ENCODE measurements at places on chromosomes 11 and 22. TPM values are rescaled to one million over a fixed set of nuclear protein-coding genes. Genes with fewer than 3 reads are reported as not detected.

DNA sequence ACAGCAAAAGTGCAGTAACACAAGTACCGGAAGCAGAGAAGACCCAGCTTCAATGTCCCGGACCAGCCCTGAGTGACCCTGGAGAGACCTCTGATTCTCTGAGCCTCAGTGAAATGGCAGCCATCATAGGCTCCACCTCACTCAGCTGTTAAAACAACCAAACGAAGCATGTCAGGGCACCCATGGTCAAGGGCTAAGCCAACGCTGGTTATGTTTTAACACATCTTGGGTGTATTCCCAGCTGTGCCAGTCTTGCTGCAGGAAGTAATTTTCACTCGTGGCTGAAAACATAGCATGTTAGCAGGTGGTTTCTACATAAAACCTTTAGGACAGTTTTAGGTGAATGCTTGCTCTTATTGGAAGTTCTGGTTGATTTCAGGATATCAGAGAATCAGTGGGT is 30.9 kb downstream of the LMO2 start:
- DNase-seq: no peak

Gene NXPE4
- not detected for total RNA-seq

- DNase-seq: no peak
Observed at GRCh38 chr22:35148381-35148780, 82.4 kb downstream of the ISX start.

Gene TREH
- total RNA-seq: not detected

Gene NAALAD2
- total RNA-seq: 1.8 TPM

Gene LARGE1
- total RNA-seq: 147 TPM

GRCh38 chr22:46941968-46942798 is 179.7 kb downstream of the TBC1D22A start:
- peak; percentile 59 for DNase-seq

GRCh38 chr22:44621401-44622146 is 80.4 kb upstream of the PRR5 start:
- no peak for DNase-seq

- no peak for DNase-seq
Observed at GRCh38 chr11:91497847-91498246, 726.8 kb upstream of the FAT3 start.

Gene PHETA2
- 2.7 TPM for total RNA-seq

GRCh38 chr11:128155590-128155989 is 431.8 kb downstream of the ETS1 start:
- DNase-seq: no peak

GRCh38 chr11:67278939-67279588 is 10.0 kb upstream of the ANKRD13D start:
- no peak for DNase-seq

DNA sequence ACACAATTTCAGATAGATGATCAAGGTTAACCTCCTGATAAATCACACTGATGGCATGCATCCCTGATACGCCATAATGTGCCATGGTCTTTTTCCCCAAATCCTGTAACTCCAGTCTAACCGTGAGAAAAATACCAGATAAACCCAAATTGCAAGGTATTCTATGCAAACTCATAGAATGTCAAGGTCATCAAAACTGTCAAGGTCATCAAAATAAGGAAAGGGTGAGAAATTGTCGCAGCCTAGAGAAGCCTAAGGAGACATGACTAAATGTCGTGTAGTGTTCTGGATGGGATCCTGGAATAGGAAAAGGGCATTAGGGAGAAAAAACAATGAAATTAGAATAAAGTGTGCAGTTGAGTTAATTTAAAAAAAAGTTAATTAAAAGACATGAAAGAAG is 4.7 kb downstream of the TTC12 start:
- DNase-seq: no peak

DNA sequence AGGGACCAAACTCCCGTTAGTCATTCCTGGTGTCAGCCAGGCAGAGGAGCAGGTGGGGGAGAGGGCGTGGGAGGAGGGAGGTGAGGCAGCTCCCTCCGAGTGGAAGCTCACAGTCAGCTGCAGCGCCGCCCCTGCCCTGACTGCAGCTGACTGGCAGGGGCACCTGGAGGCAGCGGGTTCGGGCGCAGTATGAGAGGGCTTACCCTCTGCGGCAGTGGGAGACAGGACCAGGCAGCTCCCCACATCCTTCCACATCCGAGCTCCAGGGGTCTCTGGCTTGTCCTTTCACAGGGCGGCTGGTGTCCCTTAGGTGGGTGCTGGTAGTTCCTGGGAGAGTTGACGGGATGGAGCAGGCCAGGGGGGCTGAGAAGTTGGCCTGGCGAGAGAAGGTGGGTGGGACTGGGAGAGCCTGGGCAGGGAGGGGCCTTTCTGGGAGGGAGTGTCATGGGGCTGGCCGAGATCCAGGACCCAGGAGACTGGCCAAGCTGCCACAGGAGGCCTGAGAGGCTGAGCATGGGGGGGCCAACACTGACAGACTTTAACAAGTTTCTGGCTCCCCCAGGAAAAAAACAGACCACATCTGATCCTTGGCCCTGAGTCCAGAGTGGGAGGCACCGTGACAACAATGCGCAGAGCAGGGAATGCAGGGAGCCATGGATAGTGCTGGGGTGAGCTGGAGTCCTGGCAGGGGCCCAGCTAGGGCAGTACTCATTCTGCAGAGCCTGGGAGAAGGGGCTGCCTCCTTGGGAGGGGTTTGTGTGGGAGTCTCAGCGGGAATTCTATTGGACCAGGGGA is 4.9 kb downstream of the ADORA2A start:
- DNase-seq: peak; percentile 86

DNA sequence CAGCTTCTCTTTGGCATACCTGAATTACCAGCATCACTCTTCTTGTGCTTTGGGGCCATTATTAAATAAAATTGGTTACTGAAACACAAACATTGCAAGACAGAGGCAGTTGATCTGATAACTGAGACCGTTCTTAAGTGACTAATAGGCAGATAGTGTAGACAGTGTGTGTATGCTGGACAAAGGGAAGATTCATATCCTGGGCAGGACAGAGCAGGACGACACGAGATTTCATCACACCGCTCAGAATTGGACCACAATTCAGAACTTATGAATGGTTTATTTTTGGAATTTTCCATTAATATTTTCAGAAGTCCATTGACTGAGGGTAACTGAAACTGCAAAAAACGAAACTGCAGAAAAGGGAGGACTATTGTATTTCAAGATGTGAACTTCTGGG is 68.6 kb downstream of the LDLRAD3 start:
- DNase-seq: no peak

DNA sequence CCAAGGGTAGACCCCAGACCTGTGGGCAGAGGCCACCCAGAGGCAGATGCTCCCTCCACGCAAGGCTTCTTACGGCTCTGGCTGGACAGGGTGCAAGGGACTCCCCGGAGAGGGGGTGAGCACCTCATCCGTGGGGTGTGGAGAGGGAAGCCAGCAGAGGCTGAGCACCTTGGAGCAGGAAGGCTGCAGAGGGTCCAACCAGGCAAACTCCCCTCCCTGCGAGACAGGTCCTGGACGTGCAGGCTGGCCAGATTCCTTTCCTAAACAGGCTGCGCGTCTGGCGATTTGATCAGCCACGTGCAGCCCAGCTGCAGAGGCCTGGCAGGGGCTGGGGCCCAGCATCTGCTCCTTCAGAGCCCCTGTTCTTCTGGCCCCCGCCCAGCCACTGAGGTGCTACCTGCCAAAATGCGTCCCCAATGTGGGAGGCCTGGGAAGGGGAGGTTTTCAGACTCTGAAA is 49.3 kb downstream of the WNT11 start:
- DNase-seq: no peak

Gene CASTOR1
- 7.6 TPM for total RNA-seq

Gene FGF3
- not detected for total RNA-seq

Gene CD3E
- total RNA-seq: 1.1 TPM

Gene VWA5A
- total RNA-seq: 2.8 TPM

Gene RRP8
- 22.1 TPM for total RNA-seq

Gene TECTA
- total RNA-seq: 0.72 TPM

- no peak for DNase-seq
Observed at GRCh38 chr11:93902921-93903320, 52.5 kb upstream of the VSTM5 start.

DNA sequence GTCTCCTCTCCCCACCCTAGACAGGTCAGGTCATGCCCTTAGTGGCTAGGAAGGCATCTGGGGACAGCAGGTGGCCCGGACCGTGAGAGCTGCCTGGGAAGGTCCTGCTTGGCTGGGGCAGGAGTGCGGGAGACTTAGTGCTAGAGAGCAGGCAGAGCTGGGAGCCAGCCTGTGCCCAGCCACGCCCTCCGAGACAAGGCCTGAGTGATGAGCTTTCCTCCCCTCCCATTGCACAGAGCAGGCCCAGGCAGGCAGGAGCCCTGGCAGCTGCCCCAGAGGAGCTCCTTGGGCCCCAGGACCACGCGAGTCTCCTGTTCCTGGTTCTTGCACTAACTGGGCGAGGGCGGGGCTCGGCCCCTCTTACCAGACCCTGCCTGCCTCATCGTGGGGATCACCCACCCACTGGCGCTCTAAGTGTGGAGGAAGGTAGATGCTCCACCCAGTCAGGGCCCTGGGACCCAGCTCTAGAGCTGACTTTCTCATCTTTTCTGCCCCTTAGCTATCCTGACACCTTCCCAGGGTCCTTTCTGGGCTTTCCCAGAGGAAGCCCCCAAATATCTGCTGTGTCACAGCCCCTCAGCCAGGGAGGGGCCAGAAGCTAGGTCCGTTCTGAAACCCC is 44.9 kb downstream of the MACROD1 start:
- peak; percentile 61 for DNase-seq

Gene CUL5
- total RNA-seq: 38.3 TPM

Gene SLC16A8
- not detected for total RNA-seq

DNA sequence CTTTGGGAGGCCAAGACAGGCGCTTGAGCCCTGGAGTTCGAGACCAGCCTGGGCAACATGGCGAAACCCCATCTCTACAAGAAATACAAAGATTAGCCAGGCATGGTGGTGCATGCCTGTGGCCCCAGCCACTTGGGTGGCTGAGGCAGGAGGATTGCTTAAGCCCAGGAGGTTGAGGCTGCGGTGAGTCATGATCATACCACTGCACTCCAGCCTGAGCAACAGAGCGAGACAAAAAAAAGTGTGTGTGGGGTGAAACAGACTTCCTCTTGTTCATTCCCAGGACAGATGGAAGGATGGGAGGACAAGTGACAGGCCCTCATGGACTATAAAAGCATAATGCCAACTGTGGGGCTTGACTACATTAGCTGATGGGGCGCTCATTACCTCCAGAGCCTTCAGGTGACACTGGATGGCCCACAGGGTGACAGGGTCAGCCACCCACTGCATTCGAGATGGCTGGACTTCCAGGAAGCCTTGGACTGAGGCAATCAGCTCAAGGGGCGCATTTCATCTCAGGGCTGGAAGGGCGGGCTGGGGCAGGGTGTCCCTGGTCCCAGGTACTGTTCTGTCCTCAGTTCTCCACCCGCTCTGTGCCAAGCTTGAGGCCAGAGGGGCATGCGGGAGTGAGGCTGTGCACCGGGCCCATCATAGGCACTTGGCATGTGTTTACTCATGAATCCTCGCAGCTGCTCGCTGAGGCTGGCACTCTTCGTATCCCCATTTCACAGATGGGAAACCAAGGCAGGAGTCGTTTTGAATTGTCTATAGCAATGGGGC is 12.5 kb downstream of the NPTXR start:
- DNase-seq: no peak

Gene MPZL3
- 2.6 TPM for total RNA-seq

Gene WEE1
- 38.3 TPM for total RNA-seq

DNA sequence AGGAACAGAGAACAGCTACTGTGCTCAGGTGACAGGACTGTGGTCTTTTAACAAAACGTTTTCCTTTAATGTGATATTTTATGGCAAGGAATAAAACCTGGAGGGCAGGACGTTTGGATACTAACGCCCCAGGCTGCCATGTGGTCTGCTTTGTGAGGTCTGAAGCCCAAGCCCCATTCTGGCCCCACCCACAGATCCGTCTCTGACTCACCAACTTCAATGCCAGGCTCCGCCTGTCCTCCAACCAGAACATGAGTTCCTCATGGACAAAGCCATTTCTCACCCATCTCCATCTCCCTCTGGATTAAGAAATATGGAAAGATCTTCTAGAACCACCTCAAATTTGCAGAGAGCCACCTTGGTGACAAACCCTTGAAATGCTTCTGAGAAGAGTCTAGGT is 148.8 kb downstream of the CRYBB2 start:
- DNase-seq: no peak

DNA sequence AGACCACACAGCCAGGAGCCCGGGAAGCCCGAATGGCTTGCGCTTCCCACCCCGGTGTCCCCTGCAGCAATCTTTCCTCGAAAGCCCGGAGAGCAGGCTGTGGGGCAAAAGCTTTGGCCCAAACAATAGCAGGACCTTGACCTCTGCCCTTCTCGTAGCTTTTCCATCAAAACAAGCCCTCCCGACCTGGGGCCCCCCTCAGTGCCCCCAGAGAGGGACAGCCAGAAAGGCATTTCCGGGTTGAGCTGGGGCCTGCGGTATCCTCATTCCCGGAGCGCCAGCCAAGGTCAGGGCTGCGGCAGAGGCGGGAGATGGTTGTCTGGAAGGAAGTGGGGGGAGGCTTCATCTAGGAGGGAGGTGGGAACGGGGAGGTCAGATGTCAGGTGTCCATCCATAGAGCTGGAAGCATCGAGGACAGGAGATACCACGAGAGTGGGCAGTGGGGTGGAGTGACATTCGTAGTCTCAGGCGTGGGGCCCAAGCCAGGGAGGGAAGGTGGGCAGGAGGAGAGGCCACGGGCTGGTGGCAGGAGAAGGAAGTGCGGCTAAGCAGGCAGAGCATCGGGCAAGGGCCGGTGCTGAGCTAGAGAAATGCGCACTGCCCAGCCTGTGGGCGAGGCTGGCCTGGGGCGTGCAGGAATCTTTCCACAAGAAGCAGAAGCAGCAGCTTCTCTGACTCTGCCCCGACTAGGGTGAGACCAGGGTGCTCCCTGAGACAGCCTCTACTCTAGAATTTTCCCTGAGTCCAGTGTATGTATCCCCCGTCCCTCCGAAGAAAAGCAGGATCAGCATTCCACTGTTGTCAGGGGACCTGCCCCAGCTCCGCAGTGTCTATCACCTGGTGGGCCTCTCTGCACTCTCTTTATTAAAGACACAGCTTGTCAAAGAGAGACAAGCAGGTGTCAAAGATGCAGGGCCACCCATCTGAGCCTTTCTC is 14.3 kb downstream of the PDGFB start:
- no peak for DNase-seq

DNA sequence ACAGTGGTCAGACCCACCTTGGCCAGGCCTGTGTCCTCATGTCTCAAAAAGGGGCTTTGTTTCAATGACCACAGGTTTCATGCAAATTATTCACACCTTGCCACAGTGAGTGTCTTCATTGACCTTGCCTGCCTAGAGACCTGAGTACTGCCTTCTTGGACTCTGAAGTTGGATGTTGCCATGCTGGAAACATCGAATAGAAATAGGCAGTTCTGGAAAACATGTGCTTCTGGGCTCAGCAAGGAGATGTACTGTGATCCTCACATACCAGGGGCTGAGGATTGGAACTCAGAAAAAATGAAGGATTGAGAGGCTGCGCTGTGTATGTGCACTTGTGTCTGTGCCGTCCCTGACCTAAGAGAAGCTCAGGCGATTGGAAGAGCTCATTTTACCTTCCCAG is 9.6 kb upstream of the NRIP3 start:
- no peak for DNase-seq

All from left ventricle myocardium superior (tissue), 1 donor.